ENCODE measurements at places on chromosomes 5 and 9.

- peak; percentile 46 for DNase-seq
Measured at GRCh38 chr5:139177809-139178588, 20.2 kb downstream of the SIL1 start.

- DNase-seq = no peak
Measured at GRCh38 chr5:10667431-10668057, 93.5 kb downstream of the DAP start.

DNA sequence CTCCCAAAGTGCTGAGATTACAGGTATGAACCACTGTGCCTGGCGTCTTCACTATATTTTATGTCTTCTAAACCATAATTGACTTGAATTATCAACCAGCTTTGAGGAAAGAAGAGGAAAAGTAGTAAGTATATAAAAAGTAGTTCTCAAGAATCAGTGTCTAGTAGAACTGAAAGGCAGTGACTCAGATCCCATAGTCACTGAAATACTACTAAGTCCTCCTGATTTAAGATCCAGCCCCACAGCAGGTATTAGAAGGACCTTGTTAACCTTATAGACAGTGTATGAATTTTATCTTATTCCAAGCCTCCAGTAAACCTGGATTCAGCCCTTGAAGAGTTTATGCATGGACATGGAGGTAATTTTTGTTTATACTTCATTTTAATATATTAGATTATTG, 31.5 kb downstream of the LNPEP start:
- no peak for DNase-seq

DNA sequence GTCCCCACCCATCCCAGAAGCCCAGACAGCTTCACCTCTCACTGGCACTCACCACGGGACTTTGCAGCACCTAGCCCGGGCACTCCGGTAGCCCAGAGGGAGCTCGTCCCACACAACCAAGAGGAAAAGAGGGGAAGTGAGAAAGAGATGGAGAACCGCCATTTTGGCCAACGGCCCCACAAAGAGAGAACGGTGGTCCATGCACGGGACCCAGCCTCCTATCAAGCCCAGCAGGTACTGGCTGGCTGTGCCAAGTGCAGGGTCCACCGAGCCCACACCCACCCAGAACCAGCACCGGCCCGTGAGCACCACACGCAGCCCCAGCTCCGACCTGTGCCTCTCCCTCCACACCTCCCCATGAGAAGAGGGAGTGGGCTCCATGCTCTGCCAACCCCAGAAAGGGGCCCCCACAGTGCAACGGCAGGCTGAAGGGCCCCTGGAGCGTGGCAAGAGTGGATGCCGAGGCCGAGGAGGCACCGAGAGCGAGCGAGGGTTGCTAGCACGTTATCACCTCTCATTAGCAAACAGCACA, 78.5 kb upstream of the GCNT4 start:
- DNase-seq = no peak

DNA sequence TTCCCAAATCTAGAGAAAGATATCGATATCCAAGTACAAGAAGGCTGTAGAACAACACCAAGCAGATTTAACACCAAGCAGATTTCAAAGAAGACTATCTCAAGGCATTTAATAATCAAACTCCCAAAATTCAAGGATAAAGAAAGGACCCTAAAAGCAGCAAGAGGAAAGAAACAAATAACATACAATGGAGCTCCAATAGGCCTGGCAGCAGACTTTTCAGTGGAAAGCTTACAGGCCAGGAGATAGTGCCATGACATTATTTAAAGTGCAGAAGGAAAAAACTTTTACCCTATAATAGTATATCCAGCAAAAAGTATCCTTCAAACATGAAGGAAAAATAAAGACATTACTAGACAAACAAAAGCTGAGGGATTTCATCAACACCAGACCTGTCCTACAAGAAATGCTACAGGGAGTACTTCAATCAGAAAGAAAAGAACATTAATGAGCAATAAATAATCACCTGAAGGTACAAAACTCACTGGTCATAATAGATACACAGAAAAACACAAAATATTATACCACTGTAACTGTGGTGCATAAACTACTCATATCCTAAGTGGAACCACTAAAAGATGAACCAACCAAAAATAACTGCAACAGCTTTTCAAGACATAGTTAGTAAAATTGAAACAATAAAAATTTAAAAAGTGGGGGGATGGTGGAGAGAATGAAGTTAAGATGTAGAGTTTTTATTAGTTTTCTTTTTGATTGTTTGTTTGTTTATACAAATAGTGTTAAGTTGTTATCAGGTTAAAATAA, 267.2 kb downstream of the AUH start:
- no peak for DNase-seq

DNA sequence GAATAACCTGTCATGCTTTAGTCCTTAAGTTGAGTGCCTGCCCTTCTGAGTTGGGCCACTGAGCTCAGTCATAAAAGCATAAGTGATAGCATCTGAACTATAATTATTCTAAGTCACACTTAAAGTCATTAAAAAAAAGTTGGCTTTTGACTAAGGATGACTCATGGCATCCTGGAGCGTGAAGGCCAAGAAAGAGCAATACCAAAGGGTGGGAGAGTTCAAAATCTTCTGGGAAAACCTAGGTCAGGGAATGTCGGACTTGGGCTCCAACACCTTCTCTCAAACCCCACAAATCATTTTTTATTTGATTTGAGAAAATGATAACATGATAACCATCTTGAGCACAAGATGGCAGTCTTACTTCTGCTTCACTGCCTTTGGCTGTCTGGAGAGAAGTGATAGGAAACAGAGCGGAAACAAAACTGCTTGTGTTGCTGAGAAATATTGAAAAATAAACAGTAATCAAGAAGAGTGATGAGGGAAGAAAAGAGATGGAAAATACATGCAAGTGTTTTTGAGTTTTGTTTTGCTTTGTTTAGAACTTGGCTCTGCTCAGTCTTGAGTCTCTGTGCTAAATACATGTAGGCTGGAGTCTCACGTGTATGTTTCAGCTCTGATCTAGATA, 16.9 kb upstream of the NTRK2 start:
- peak; percentile 64 for DNase-seq

DNA sequence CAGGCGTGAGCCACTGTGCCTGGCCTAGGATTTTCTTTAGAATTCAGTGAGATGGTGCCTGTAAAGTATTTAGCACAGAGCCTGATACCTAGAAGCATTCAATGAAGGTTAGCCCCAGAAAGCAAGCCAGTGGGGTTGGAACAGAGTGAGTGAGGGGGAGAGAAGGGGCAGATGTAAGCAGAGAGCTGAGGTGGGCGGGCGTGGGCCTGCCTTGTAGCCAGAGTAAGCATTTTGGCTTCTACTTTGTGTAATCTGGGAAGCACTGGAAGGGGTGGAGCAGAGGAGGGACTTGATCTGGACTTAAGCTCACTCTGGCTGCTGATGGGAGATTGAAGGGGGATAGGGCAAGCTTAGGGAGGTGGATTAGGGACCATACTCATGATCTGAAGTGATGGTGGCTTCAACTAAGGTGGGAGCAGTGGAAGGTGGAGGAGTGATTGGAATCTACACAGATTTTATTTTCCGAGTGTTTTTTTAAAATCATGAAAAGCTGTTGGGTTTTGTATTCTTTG, 2.6 kb downstream of the EXOSC2 start:
- DNase-seq = no peak

DNA sequence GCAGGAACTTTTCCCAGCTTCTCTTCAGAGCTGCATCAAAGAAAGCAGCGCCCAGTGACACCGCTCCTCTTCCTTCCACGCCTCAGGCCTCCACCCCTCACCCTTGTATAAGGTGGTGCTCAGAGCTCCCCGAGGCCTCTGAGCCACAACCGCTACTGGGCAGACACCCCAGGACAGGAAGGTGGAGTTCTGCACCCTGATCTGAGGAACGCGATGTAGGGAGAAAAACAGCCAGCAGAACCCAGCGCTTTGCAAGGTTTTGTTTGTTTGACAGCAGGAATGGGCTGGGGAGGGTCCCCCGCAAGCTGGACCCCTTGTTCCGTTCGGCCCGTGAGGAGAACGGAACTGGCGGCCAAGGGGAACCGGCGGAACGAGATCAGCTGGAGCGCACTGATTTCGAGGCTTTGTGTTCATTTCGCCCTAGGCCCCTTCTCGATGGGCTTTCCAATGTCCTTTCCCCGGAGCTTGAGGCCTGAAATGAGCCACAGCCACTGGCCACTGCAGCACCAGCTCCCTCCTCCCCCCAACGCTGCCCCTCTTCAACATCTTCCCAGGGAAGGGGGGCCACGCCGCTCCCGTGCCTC, 4.1 kb downstream of the EDF1 start:
- no peak for DNase-seq

DNA sequence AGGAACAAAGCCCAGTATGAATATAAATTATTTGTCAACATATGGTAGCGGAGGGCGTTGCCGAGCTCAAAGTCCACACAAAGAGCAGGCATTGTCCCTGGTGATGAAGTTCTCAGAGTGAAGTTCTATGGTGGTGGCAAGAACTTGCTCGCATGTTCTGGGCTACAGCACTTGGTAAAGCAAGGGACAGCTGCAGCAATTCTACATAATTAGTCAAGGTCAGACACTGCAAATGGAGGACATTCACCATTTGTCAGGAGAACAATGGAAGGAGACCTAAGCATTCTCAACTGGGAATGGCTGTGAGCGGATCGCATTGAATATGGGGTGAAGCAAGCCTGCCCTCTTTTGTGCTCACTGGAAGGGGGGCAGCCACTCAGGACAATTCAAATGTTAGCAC, 503.8 kb upstream of the ADAMTS16 start:
- no peak for DNase-seq

DNA sequence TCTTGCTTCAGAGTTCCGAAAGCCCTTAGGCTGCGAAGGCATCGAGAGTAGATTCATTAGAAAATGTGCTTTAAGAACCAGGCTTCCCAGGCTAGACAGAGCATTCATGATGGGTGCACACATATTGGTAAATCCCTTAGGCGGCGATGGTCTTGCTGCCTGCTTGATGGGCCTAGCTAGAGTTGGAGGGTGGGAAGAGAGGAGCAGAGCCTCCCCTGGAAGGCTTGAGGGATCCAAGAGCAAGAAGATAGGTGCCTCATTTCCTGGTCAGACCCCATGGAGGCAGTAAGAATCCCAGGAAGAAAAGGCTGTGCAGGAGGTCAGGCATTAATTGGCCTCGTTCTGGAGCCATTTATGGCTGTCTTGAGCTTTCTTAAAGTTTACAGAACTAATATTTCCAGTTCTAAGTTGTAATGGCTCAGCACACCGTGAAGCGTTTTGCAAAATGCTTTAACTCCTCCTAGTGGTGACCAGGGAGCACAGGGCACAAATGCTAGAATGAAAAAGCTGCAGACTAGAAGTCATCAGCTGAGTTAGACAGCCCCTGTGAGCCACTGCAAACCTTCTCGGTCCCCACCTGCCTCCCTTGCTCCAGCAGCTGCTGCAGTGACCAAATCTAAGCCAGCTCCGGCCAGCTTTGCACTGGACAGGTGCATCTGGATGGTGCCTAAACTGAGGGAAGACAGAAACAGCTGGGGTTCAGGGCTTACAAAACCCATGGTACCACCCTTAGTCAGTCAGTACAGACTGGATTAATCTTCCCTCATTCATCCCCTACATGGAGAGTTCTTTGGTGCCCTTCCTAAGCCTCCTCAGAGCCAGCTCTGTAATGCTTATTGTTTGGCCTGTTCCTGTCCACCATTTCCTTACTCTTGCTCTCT, 14.7 kb downstream of the SLC45A2 start:
- peak; percentile 37 for DNase-seq

DNA sequence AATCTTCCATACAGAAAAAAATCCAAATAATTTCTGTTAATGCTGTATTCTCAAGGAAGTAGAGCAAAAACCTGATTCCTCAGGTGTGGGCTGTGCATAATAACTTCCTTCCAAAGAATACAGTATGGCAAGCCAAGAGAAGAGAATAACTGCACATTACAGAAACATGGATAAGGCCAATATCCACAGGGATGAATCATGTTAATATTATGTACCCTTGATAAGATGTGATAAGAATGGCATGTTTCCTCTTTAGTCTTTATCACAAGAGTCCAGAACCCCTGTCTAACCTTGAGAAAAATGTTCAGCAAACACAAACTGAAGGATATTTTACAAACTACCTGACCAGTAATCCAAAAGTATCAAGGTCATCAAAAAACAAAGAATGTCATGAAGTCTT, 795.8 kb downstream of the SEMA5A start:
- DNase-seq = no peak

DNA sequence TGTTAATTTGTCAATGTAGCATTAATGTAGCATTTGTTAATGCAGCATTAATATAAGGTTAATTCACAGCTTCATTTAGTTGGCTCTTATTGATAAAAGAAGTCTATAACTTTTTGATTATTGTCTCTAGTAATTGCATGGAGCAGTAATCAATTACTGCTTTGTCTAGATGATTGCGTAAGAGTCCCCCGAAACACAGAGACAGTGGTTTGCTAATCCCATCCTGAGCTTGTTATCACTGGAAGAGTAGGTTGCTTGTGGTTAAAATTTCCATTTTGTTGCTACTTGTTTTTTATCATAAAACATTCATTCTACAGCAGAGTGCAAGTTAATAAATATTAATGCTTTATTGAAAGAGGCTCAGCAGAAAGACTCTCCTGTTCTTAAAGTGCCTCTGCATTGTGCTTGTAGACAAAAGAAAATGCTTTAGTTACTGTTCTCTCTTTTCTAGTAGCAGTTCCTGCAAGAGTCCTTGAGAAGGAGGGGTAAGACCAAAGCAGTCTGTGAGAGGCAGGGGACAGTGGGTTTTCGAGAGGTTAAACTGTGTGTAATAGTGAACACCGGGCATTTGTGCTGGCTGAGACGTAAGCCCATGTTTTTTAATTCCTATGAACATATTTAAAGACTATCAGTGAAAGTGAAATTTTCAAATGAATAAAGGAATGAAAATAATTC, 291.7 kb downstream of the TRPM3 start:
- DNase-seq = no peak

GRCh38 chr5:139186752-139187326, 11.3 kb downstream of the SIL1 start:
- no peak for DNase-seq

GRCh38 chr9:130490981-130491380, 46.2 kb downstream of the ASS1 start:
- DNase-seq = no peak

GRCh38 chr5:83924891-83925290, 204.2 kb upstream of the HAPLN1 start:
- no peak for DNase-seq

GRCh38 chr9:1071730-1072129, 21.6 kb downstream of the DMRT2 start:
- no peak for DNase-seq

DNA sequence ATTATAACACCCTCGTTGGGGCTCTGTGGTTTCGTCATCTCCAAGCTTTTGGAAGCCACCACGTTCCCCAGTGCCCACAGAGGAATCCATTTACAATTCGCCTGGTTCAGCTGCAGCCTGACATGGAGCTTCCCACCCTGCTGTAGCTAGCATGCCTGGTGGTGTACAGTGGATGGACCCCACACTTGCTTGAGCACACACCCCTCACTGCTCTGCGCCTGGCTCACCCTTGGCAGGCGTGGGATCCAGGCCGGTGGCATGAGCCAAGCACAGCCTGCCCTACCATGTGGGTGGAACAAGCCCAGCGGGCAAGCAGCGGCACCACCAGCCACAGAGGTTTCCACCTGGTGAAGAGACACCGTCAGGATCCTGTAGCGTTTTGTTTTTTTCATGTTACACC, 1045.7 kb upstream of the CDH9 start:
- DNase-seq = no peak

DNA sequence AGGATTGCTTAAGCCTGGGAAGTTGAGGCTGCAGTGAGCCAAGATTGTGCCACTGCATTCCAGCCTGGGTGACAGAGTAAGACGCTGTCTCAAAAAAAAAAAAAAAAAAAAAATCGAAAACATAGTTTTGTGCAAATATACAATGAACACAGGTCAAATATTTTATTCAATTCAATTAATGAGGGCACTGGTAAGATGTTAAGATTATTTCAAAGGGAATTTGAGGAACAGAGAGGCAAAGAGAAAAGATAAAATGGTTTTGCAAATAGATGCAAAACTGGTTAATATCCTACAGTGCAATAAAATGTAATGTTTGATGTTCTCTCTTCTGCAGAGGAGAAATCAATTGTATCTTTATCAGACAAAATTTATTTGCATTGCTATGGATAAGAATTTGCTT, 39.5 kb upstream of the GNE start:
- no peak for DNase-seq

Data from Ammon's horn (tissue), 1 donor.